Endothelial cell (in vitro differentiated cells): ENCODE measurements at places on chromosomes 6 and 20.

DNA sequence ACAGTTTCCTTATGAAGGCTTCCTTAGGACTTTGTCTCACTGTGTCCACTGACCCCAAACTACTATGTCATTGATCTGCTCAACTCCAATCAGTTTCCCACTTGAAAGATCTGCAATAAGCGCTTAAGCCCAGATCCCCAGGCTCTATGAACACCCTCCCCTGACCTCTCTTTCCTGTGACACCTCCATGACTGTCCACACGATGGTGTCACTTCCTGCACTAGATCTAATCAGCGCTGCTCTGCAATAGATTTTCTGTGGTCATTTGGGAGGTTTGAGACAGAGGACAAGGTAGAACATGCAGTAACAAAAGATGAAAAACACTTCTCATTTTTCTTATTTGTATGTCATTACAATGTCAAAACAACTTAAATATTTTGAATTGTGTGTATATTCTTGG, 304.6 kb upstream of the AGPAT4 start:
- no peak for DNase-seq

GRCh38 chr6:162151021-162151665, 576.4 kb downstream of the PRKN start:
- DNase-seq = no peak

- DNase-seq = no peak
Measured at GRCh38 chr20:39277185-39277584, 315.0 kb downstream of the DHX35 start.

DNA sequence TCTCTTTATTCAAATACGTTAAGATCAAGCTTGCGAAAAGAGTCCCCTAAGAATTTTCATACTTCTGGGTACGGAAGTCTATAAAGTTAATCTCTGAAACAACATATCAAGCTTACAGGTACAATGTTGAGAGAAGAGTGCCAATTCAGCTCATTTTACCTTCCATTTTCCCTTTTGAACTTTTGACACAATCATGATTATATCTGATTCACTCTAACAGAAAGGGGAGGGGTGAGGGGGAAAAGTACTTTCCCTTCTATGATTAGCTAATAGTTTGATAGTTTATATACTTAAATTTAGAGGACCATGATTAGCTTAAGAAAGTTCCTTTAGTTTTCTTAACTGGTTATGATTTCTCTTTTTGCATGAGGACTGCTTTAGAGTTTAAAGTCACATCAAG, 33.5 kb downstream of the SNX3 start:
- DNase-seq = no peak

DNA sequence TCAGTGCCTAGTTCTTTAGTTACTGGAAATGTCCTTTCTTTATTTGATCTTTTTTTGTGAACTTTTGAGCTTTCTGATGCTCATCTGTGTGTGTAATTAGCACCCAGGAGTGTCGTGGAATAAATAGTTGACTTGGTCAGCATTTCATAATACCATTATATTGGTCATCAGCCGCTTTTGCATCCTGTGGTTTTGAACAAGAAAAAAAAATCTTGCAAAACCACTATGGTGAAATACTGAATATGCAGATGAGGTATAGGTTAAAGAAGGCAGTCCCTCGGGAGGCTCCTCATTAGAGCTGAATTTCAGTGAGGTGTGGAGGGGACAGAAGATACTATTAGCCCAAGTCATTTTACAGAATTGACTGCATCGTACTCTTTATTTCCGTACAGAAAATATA, 90.1 kb downstream of the FOXO3 start:
- no peak for DNase-seq

DNA sequence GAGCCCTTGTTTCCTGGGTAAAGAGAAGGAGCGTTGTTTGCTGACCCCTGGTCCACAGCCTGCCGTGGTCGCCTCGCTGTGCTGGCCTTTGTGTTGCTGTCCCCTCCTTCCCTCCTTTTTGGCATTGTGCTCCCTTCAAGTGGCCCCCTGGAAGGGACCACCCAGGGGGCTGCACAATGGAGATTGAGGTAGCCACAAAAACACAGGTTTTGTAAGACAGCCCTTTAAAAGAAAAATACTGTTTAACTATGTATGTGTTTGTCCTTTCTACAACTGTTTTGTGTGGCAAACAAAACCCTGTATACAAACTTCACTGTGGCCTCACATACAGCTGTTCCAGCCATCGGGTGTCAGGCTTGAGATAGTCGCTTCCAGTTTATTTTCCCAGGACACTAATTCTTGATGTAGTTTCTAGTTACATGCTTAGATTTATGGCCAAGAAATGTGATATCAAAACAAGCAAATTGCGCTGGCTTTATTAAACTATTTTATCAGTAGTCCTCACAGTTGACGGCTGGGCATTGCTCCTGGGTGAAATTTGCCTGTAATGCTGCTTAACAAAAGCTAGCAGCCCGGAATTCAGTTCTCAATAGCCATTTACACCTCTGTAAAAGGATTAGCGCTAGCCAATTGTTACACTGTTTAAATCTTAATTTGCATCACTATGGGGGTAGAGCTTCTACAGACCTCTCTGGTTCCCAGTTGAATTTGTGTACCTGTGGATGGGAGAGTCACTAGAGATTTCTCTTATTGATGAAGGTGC, 64.1 kb downstream of the KIZ start:
- no peak for DNase-seq

GRCh38 chr20:53494753-53495152, 98.9 kb downstream of the ZNF217 start:
- DNase-seq = no peak

- peak; percentile 4 for DNase-seq
Measured at GRCh38 chr20:63698739-63699465, 2.5 kb downstream of the TNFRSF6B start.

DNA sequence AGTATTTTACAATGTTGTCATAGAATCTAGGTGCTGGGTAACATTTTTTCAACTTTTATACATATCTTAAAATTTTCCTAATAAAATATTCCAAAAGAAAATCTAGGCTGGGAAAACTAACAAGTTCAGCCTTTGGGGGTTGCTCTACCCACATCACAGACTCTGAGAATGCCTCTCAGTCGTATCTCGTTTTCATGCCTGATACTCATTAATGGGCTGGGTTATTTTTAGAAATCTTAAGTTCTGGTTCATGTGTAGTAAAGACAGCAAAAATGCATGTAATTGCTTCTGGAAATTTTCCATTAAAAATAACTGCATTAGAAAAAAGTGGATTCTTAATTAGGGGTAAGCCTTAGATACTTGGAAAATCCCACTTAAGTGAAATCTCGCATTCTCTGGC, 149.3 kb downstream of the SLC24A3 start:
- no peak for DNase-seq

DNA sequence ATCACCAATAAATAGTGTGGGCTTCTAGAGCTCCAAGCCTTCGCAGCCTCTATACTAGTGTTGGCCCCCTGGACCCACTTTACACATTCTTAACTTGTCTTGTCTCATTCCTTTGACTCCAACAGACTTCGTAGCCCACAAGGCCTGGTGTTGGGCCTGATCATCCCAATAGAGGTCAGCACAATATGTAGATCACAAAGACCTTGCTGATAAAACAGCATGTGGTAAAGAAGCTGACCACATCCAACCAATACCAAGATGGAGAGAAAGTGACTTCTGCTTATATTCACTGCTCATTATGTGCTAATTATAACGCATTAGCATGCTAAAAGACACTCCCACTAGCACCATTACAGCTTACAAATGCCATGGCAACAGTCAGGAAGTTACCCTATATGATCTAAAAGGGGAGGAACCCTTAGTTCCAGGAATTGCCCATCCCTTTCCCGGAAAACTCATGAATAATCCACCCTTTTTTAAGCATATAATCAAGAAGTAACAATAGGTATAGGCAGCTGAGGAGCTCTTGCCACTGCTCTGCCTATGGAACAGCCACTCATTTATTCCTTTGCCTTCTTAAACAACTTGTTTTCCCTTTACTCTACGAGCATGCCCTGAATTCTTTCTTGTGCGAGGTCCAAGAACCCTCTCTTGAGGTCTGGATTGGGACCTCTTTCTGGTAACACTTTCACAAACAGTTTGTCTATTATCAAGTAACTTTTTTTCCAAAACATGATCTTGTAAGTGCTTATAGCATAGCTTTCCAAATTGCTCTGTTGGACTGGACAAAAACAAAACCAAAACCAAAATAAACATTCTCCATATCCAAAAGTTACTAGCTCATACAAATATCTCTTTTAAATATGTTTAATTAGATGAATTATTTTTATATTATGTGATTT, 54.6 kb upstream of the ECHDC1 start:
- no peak for DNase-seq

DNA sequence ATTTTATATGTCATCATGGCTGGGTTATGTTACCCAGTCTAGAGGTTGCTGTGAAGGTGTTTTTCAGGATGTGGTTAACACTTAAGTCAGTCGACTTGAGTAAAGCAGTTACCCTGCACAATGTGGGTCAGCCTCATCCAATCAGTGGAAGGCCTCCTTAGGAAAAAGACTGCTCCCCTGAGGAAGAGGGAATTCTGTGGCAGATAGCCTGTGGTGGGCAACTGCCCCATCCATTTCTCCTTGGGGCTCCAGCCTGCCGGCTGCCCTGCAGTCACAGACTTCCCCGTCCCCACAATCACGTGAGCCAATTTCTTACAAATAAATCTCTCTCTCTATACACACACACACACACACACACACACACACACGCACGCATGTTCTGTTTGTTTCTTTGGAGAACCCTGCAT, 34.5 kb upstream of the MPC1 start:
- no peak for DNase-seq

GRCh38 chr6:71486461-71486860, 197.8 kb downstream of the OGFRL1 start:
- no peak for DNase-seq

DNA sequence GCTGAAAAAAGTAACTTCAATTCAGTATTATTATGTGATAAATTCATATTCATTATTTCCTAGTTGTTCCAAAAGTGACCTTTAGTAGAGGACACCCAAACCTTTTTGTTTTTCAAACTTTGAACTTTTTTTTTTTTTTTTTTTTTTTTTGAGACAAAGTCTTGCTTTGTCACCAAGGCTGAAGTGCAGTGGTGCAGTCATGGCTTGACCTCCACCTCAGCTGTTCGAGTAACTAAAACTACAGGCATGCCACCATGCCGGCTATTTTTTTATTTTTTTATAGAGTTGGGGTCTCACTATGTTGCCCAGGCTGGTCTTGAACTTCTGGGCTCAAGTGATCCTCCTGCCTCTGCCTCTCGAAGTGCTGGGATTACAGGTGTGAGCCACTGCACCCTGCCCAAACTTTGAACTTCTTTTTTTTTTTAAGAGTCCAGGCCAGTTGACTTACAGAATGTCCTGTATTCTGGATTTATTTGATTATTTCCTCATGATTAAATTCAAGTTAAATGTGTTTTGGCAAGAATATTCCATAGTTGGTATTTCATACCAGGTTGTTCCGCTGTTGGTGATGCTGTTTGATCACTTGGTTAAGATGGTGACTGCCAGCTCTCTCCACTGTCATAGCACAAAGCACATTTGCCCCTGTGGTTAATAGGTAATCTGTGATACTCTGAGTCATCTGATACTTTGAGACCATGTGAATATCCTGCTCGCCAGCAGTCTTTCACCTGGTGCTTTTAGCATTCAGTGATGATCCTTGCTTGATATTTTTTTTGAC, 48.0 kb downstream of the VAPB start:
- no peak for DNase-seq

DNA sequence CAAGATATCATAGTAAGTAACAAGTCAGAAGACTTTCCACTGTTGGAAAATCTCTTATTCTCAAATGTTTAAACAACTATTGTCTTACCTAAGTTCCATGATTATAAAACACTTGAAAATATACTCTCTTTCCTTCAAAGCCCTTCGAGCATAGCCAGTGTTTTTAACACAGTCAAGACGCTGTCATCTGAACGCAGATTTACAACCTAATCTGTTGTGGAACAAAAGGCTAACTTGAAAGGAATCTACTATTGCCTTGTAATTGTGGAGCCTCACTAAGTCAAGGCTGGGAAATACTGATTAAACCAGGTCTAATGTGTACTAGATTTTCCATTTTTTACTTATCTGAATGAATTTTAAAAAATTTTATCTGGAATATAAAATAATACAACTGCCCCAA, 205.8 kb downstream of the TRDN start:
- DNase-seq = no peak

GRCh38 chr6:143090314-143091044, 29.8 kb downstream of the AIG1 start:
- no peak for DNase-seq

- no peak for DNase-seq
Measured at GRCh38 chr6:52509281-52510212, 67.3 kb downstream of the TRAM2 start.

DNA sequence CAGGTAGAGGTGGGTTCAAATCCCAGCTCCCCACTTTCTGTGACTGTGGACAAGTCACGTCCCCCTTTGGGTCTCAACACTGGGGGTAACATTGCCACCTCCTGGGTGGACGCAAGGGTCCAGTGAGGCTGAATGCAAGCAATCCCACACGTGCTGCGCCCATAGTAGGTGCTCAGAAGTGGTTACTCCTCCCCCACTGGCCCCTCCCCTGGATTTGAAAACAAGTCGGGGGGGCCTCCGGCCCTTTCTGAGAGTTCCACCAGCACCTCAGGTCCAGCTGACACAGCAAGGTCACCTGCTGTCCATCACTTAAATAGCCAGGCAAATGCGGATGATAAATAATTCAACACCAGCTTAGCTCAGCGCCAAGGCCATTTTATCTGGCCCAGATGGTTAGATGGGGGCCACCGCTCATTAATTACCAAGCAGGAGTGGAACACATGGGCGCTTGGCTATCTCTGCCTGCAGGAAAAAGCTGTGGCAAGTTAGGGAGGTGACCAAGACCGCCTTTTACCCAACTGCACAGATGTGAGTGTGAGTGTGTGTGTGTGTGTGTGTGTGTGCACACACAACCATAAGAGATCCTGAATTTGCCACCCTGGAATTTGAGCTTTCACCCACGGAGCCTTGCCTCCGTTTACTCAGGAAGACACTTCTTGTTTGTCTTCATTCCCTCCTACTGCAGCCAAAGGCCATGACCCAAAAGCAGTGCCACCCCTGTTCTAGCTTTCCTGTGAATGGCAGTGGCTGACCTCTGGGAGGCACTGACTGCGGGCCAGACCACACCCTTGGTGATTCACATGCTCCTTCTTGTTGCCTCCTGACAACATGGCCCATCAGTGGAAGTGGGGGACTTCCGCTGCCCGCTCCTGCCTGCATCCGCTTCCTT, 34.7 kb upstream of the KCNB1 start:
- no peak for DNase-seq

DNA sequence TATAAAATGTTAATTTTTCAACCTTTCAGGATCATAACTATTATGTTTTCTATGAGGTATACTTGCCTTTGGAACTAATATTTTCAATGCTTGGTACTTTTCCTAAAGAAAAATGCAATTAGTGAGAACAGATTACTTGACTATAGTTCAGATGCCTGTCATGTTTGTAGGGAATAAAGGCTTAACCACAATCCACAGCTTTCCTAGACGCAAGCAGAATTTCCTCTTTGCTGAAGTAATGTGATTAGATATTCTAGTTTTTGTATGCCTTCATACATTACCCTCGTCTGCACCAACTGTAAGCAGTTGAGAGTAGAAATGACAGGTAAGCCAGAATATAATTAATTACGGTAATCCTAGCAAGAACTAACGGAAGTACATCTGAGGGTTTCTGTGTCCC, 581.4 kb upstream of the MMS22L start:
- DNase-seq = no peak
